ENCODE measurements at places on chromosomes 7 and 10.

GRCh38 chr10:78571891-78572290, 496.9 kb upstream of the ZMIZ1 start:
- DNase-seq, result no peak

DNA sequence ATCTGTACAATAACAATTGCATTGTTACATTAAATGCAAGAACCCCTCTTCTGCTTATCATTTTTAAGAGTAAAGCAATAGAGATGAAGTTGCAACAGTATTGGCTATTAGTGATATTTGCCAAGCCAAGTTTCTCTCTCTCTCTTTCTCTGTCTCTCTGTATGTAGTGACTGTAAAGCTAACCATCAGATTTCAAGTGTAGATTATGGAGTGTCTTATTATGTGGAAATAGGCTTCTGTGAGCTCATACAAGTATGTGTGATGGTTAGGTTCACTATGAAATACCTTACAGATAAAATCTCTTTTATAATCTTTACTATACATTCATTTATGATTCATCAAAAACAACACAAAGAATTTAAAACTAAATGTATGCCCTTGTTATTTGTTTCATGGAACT, 28.6 kb upstream of the NRP1 start:
- no peak for DNase-seq

- DNase-seq, result no peak
These were observed 253.6 kb upstream of the NPVF start for GRCh38 chr7:25481891-25482290.

- no peak for DNase-seq
These were observed 301.4 kb downstream of the AHR start for GRCh38 chr7:17599733-17600339.

DNA sequence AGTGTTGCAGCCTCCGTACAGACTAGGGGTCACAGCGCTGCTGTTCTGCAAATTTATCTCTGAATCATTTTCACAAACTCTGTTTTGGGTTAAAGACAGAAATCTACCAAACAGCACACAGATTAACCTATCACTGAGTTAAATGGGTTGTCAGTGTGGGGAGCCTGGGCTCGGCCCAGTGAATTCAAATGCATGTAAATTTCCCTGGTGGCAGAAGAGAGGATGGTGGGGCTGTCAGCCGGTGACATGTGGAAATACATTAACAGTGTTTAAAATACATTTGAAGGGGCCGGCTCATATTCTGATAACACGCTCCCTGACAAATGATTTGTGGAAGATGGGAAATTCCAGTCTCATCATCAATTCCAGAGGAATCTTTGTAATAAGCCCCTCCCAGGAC, 309.6 kb upstream of the MKI67 start:
- no peak for DNase-seq

DNA sequence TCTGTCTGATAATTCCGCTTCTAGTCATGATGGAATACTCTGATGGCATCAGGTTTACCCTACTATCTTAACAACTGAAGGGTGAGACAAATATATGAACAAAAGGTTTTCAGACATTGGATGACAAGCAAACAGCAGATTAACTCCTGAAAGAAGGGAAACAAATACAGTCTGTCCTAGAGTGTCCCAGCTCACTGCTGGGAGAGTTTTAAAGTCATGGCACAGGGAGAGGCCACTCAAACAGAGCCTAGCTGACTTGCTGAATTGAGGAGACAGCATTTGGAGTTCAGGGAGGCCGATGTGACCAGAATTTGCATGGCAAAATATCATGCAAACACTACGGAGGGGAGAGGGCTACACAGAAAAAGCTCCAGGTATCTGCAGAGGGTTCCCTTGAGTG, 73.1 kb downstream of the MDH2 start:
- no peak for DNase-seq

GRCh38 chr10:67697724-67698131, 1.7 kb upstream of the CTNNA3 start:
- DNase-seq, result no peak

GRCh38 chr7:130893441-130893894, 159.5 kb upstream of the KLF14 start:
- no peak for DNase-seq

DNA sequence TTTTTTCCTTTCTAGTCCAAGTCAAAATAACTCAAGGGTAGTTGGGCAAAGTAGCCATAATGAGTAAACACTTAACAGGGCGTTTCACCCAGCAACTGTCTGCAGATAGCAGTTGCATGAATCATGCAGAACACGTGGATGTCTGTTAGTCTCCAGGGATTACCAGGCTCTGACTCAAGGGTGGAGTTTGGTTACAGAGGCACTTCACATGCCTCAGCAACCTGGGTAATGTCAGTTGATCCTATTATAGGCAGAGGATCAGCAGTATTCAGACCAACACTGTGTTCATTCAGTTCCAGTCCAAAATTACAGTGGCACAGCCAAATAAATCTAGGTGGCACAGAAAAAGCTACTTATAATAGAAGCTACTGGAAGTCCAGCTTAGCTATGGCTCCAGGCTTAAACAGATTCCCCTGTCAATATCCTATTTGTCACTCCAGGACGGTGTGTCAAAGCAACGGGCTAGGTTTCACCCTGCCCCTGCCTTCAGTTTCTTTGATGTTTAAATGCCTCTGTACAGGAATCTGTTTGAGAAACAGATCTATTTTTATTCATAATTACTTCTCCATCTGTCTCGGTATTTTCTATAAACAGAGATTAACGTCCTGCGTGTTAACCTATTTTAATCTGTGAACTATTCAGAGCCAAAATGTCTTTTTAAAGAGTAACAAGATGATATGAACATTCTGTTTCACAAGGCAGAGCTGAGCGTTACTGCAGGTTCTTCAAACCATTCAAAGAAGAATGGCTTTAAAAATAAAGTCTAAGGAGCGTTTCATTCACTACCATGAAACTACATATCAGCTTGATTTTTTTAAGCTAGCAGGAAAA, 162.6 kb upstream of the AKR1E2 start:
- DNase-seq, result peak; percentile 16

- DNase-seq, result peak; percentile 47
These were observed 77.5 kb upstream of the CACUL1 start for GRCh38 chr10:118832241-118832651.

- no peak for DNase-seq
These were observed 254.7 kb downstream of the KLF6 start for GRCh38 chr10:3530346-3530745.

GRCh38 chr7:25985196-25985595, 166.8 kb upstream of the NFE2L3 start:
- DNase-seq, result no peak

DNA sequence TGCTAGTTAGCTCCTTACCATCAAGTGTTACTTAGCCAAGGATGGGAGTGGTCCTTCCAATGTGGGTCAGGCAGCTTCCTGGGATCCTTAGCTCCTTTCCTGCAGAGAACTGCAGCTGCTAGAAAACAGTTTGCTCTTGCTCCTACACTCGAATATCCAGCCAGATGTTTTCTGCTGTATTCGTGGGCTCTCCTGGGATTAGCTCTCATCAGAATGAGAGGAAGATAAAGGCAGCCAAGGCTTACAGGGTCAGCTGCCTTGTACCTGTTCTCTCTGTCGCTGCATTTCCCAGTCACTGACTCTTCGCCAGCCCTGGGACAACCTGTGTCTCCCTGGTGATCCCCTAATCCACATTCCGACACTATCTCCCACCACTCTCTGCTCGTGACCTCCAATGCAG, 29.0 kb downstream of the NEUROD6 start:
- DNase-seq, result no peak
